Mesendoderm (in vitro differentiated cells): ENCODE measurements at places on chromosomes 4 and X.

DNA sequence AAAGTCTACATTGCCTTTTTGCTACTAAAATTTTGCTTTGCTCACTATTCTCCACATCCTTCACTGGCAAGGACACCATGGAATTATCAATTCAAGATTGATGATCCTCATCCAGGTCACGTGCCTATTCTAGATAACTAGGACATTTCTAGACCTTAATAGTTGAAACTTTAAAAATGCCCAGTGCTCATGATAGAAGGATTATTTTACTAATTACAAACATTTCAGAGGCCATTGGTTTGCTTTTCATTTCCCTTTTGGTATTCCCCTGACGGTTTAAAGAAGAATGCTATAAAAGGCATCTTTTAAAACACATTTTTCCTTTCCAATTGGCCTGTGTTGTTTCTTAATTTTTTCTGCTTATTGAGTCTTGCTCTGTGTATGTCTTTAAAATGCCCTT, 249.4 kb downstream of the NDST4 start:
- no peak for DNase-seq

- peak; percentile 33 for DNase-seq
These were observed 60.6 kb downstream of the BTC start for GRCh38 chr4:74733756-74734155.

DNA sequence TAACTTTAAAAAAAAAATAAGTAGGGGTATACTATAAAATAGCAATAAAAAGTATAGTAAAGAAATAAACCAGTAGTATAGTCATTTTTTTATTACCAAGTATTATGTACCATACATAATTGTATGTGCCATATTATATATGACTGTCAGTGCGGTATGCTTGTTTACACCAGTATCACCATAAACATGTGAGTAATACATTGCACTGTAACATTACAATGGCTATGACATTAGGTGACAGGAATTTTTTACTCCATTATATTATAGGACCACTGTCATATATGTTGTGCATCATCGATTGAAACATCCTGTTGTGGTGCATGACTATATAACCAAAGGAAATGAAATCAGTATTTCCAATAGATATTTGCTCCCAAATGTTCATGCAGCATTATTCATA, 176.9 kb upstream of the ARHGAP24 start:
- DNase-seq: no peak

DNA sequence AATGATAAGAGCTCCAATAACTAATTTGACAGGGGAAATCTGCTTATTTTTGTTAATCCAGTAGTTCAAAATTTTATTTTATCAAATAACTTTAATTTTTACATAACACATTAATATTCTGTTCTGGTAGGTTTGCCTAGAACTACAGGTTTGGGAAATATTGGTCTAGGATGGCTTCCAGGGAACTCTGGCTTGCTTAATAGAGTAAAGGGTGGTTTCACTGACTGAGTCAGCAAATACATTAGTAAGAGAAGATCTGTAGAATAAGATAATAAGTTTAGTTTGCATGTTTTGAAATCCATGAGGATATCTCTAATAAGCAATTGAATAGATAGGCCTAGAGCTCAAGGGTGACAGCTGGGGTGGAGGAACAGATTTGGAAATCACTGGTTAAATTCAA, 500.7 kb downstream of the ZNF674 start:
- DNase-seq: no peak

- DNase-seq: no peak
These were observed 83.0 kb upstream of the MAPK10 start for GRCh38 chr4:86442881-86443280.

- peak; percentile 55 for DNase-seq
These were observed 4.7 kb downstream of the HAND2 start for GRCh38 chr4:173525118-173526011.

DNA sequence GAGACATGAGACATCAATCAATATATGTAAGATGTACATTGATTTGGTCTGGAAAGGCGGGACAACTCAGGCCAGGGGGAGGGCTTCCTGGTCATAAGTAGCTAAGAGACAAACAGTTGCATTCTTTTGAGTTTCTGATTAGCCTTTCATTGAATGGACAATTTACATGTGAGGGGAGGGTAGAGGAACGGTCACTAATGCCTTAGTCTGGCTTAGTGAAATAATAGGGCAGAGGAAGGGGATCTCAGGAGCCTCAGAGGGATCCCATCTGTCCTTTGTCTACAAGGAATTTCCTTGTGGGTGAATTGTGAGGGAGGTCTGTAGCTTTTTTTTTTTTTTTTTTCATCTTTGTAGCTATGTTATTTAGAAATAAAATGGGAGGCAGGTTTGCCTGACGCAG, 88.3 kb downstream of the GK start:
- no peak for DNase-seq

DNA sequence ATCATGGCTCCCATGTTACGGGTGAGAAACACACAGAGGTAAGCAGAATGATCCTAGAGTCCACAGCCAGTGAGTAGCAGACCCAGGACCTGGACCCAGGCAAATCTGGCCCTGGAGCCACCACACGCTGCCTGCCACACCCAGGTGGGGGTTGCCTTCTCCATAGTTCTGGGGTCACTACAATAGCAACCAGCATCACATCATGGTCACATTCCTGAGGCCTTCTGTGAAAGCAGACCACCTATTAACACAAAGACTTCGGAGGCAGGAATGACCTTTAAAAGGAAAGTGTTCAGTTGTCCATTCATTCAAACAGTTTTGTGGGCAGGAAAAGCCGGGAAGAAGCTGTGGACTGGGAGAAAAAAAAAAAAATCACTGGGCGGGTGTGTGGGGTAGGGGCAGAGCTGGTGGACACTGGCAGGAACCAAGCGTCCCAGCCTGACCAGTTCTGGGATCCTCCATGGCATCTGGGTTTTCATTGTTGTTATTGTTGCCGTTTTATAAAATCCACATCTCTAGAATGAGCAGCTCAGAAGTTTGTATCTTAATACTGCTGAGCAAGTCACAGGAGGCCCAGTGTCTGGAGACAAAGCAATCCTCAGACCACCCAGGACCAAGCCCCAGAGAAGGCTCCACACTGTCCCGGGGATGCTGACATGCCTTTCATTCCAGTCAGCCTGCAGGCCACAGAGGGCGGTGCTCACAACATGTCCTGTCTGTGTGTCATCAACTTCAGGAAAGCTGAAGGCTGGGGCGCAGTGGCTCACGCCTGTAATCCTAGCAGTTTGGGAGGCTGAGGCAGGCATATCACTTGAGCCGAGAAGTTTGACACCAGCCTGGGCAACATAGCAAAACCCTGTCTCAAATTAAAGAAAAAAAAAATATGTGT, 67.0 kb downstream of the SEL1L3 start:
- peak; percentile 97 for DNase-seq

GRCh38 chr4:44319129-44319528, 129.5 kb downstream of the KCTD8 start:
- DNase-seq: no peak

DNA sequence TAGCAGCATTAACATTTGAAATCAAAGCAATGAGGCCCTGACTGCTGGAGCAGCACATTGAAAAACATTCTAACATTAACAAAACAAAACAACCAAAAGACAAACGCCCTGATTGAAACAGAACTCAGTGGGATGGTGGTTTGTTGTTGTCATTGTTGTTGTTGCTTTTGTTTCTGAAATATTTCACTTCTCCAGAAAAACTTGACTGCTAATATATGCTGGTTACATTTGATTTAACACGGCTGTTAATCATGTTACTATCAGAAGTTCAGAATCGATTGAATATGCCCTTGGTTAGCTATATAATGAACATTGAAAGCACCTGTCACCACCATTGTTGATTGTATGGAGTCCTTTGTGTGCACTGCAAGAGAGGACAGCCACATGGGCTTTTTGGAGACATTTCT, 790.4 kb upstream of the GALNTL6 start:
- no peak for DNase-seq

DNA sequence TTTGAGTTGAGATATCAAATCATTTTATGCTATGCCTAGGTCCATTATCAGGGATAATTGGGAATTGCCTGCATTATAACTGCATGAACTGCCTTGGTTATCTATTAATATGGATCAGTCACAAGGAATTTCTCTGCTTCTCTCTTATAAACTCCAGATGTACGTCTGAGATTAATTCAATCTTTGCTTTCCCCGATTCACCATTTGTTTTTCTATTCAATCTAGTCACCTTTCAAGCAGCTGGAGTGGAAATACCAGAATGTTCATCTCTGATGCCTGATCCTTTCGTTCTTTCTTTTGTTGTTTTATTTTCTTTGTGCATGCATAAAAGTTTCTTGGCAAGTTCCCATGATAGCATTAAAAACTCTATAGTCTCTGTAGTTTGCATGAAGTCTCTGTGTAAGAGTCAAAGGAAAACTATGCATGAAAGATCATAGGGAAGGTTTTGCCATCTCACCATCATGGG, 22.6 kb downstream of the SYNPO2 start:
- no peak for DNase-seq

DNA sequence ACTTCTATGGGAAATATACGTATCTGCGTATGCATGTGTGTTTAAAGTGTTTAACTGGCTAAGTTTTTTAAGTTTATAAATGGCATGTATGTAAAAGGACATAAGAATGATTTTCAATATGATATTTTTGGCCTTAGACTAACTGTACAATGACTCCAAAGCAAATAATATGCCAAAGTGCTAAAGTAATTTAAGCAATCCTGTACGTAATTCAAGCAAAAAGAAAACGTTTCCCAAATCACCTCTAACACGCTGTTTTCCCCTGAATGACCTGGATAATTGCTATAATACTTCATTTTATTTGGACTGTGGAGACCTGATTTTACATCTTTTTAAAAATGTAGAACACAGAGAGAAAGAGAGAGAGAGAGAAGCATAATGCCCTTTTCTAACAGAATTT, 183.0 kb upstream of the HAND2 start:
- DNase-seq: no peak

- DNase-seq: no peak
These were observed 7.6 kb downstream of the MED14 start for GRCh38 chrX:40727581-40728252.

DNA sequence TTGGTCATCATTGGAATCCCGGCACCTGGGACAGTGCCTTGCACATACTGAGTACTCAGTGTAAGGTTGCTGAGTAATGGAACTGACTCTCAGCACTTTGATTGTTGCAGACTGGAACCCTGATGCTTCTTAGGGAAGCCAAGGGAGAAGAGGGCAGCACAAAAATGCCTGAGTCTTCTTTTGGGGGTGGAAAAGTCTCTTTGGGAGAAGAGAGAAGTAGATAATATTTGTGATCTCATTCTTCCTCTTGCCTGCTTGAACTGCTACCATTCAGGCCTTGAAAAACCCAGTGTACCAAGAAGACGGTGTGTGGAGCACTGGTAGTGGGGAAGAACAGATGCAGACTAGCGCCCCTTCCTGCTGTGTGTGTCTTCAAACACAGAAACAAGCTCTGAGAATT, 12.3 kb downstream of the SFRP2 start:
- no peak for DNase-seq

DNA sequence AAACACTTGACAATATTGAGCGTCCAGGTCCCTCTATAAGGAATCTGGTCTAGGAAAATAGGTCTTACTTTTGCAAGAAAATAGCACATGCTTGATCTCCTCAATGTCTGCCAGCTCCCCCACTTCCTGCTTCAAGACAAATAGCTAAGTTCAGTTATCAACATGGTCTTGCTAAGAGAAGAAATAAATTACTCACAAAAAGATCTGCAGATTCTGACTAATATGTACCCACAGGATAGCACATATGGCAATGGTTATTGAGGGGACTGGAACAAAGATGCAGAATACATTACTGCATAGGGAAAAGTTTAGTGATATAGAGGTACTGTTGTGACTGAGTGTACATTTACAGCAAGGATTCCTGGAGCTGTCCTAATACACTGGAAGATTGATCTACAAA, 457.5 kb upstream of the GRID2 start:
- no peak for DNase-seq

DNA sequence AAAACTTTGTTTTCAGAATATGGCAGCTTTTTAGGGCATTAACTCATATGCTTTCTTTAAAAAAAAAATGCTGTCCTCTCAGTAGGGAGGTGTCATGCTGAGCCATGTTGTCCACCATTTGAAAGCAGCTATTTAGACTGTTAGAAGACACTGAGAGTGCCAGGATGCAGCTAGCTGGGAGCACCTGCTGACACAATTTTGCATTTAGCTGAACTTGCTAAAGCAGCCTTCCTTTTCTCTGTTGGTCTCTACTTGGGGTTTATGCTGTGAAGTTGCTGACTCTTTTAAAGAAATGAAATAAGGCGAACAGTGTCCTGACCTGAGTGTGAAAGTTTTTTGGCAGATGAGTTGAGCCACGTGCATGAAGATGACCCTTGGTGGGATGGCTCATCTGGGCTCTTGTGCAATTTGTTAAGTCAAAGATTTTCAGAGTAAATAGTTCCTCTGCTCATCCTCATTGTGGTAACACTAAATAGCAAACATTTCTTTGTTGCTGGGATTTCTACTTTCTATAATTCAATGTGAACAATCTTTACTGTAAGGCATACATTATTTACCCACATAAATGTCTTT, 64.5 kb downstream of the CDS1 start:
- DNase-seq: peak; percentile 16

DNA sequence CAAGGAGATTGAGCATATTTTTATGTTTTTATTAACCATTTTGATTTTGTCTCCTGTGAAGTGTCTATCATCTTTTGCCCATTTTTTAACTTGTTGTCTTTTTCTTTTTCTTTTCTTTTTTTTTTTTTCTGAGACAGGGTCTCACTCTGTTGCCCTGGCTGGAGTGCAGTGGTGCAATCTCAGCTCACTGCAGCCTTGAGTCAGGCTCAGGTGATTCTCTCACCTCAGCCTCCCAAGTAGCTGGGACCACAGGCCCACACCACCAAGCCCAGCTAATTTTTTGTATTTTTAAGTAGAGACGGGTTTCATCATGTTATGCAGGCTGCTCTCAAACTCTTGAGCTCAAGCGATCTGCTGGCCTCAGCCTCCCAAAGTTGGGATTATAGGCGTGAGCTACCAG, 4.6 kb upstream of the ADD1 start:
- no peak for DNase-seq

DNA sequence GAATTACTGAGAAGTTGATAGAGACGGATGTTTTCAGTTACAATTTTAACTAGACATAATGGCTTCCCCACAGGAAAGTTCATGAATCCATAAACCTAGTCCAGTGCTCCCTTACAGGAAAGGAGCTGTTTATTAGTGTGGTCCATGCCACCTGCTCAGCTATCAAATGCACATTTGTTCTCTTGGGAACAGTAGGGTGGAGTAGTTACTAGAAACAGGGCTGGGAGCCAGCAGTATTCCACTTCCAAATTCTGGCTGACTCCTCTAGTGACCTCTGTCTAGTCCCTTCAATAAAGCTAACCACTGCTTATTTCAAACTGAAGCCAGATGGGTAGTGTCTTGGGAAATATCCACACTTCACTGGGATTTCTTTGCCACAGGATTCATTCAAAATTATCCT, 88.4 kb upstream of the TLL1 start:
- no peak for DNase-seq
